ENCODE measurements at places on chromosomes 1 and 21.

DNA sequence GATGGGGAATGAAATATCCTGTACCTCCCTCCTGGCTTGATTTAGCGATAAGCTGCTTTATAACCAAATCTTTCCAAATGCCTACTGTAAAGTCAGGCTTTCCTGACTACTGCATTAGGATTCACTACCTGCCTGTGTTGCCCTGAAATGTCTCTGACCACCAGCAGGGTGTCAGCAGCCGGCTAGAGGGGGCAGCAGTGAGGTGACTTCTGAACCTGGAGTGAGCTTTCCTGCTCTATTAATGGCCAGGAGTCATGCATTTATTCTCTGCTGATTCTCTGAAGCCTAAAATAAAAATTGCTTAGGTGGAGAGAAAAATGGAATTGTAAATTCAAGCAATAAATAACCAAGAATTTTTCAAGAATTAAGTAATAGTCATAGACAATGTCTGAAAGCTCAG is 2.5 kb downstream of the BACE2 start:
- peak; percentile 43 for DNase-seq

DNA sequence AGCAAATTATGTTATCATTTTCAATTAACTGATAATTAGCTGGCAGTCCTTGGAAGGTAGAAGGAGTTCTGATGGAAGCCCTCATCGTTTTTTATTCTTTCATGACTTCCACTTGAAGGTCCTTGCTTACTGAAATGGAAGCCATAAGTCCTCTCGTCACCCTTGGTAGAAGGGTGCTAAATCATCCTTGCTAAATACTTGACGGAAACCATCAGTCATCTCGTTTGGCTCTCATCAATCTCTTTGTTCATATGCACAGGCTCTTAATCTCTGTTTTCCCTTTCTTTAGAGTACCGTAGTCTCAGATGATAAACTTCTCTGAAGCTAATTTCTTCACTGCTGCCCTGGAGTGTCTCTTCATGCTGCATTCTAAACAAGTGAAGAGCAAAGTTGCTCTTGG is 34.5 kb downstream of the UCK2 start:
- DNase-seq: no peak

DNA sequence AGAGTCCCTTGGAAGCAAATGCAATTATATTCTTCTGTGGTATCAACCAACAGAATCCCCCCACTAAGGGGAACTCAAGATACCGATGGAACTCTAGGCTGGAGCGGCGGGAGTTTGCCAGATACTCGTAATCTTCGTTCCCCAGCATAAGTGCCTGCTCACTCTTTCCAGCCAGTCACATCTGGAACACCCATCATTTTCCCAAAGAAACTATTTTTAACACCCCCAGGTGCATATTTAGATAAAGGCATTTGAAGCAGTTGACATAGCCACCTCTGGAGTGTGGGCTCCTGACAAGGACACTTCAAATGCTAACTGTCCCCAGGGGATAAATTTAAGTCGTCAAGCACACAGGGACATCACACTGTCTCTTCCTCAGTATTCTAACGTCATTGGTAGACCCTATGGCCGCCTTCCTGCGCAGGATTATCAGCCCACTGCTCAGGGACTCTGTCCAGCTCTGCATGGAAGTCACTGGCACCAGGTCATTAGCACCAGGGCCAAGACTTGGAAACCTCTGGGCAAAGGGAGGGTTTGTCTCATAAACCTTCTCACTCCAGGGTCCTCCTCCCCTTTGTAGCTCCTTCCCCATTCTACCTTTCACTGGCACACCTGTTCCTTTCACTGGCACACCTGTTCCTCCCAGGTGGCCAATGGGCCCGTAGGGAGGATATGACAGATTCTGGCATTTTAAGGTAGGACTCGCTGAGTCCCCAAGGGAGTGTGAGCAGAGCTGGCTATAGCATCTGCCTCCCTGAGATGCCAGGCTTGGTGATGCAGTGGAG is 48.8 kb downstream of the H3-3A start:
- DNase-seq: no peak

DNA sequence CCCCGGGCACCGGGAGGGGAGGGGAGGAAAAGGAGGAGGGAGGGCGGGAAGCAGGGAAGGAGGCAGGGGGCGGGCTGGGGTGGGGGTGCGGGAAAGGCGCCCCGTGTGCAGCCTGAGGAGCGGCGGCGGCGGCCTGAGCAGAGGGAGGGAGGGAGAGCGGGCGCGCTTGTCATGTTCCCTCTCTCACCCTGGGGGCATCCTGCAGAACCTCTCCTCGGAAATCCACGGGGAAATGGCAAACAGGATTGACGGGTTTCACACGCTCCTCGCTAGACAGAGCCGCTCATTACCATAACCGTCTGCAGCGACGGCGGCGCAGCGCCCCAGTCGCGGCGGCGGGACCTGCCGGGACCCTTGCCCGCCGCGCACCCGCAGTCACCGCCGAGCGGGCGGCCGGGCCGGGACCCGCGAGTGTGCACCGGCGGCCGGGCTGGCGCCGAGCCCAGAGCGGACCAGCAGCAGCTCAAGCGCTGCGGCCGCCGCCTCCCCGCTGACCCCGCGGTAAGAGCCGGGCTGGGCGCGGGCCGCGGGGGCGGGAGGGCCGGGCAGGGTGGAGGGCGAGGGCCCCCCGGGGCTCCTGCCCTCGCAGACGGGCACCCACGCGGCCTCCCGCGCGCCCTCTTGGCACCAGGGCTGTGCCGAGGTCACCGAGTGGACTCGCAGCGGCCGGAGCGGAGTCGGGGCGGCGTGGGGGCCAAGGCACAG is at the start of gene SERTAD4:
TSS of gene SERTAD4 (plus strand) at position 286 of the 705 bp plus-strand sequence. CDS start 5,165 bp downstream, outside the sequence.
- peak; percentile 50 for DNase-seq

DNA sequence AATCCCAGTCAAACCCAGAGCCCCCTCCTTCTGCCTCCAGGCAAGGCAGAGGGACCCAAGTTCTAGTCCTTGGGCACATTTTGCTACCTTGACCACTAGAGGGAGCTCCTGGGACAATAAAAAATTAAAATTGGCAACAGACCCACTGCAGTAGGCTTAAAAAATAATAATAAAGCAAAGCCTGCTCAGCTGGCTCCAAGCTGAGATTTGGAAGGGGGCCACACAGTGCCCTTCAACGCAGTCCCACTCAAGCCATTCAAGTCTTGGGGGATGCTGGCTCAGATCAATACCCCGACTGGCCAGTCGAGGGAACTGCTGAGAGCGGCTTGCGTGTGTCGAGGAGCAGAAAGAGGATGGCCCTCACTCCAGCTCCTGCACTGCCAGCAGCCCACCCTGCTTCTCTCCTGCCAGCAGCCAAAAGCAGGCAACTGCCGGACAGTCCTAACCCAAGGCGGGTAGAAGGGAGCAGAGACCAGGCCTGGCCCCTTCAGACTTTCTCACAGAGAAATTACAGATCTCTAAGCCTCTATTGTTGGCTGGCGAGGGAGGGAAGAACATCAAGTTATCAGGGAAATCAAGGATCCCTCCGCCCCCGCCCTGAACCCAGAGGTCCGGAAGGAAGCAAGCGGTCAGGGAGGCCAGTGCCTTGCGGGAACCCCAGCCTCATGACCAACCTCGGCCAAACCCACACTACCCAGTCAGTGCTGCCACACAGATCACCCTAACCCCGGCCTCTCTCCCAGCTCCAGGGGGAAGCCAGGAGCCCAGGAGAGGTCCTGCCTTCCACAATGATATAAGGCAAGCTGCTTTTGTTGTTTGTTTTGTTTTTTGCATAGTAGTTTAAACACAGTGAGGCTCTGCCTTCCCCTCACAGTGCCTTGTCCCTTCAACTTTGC is 4.9 kb upstream of the ALDH4A1 start:
- peak; percentile 77 for DNase-seq

GRCh38 chr1:168506204-168506819 is 37.5 kb downstream of the XCL2 start:
- DNase-seq: no peak

DNA sequence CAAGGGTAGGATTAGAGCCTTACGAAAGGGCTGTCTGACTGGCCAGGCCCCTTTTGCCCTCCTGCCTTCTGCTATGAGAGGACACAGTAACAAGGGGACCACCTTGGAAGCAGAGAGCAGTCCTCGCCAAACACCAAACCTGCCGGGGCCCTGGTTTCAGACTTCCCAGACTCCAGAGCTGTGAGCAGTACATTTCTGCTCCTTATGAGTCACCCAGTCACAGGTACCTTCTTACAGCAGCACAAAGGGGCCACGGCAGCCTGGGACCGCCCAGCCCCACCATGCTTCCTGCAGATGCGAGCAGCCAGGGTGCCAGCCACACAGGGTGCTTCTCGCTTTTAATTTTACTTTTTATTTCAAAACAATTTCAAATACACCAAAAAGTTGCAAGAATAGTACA is 17.2 kb upstream of the POFUT2 start:
- peak; percentile 17 for DNase-seq

DNA sequence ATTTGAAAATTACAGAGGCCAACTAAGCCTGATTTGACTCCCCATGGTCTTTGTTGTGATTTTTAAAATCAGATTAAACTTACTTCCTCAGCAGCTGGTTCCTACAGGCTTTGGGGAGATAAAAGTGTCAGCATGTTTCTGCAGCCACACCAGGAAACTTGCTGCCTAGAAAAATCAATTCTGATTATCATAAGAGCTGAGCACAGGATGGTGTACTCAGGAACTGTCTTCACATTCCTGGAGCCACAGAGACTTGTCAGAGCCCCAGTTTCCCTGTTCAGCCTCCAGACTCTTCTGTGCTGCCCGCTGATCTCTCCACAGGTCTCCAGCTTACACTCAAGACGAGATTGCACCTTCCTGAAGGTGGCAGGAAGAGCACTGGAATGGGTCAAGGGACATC is 23.9 kb downstream of the RAB3B start:
- no peak for DNase-seq

Measured in left cardiac atrium (tissue), 4 donors.